Stimulated activated CD8-positive, alpha-beta memory T cell treated with anti-CD3 and anti-CD28 coated beads, Interleukin-4, amount 100 ng/mL, for 4 hours (primary cell): ENCODE measurements at places on chromosomes 12 and 14.

GRCh38 chr14:43503508-43503907, 1003.6 kb downstream of the FSCB start:
- DNase-seq: no peak

- no peak for DNase-seq
These were observed 117.3 kb upstream of the CAND1 start for GRCh38 chr12:67151886-67152285.

DNA sequence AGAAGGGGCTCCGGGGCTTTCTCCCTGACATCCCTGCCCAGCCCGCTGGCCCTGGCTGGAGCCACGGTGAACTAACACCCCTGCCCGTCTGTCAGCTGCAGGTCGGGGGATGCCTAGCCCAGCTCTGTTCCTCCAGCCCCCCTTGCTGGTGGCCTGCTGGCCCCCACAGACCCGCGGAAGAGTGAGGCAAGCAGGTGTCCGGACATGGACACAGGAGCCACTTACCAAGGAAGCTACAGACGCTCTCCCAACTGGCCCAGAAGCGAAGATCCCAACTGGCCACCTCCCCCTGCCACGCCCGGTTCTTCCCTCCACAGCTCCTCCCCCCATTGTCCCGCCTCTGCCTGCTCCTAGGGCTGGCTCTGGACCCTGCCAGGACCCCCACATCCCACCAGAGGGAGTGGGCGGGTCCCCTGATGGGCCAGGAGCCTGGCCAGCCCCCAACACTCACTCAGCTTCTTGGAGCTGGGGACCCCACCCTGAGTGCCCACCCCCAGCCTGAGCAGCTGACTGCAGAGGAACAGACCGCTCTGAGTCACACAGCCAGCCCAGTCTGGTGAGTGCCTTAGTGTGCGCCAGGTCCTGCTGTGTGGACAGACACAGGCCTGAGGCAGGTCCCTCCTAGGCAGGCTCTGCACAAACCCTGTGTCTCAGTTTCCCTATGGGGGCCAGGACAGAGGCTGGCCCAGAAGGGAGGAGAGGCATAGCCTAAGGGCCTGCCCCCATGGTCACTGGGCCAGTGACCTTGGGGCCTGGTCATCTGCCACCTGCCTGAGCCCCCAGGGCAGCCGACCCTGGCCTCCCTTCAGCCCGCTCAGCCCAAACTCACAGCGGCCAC, 7.7 kb downstream of the AHNAK2 start:
- no peak for DNase-seq

- no peak for DNase-seq
These were observed 42.9 kb downstream of the DAD1 start for GRCh38 chr14:22545842-22546721.

DNA sequence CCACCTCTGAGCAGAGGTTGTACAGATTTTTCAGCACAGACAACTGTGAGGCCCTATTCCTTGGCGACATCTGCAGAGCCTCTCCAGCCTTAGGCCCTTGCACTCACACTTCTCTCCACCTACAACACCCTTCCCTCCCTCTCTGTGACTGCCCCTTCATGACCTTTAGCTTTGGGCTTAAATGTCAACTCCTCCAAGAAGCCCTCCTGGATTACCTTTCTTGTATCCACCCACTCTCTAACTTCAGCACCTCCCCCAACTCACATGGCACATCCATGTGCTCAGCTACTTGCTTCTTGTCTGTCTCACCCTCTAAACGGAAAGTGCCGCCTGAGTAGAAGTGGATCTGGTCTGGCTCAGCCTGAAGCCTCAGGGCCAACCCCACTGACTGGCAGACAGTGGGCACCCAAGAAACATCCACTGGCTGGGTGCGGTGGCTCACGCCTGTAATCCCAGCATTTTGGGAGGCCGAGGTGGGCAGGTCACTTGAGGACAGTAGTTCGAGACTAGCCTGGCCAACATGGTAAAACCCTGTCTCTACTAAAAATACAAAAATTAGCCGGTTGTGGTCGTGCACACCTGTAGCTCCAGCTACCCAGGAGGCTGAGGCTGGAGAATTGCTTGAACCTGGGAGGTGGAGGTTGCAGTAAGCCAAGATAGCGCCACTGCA, 22.1 kb downstream of the TRPV4 start:
- DNase-seq: no peak

- no peak for DNase-seq
These were observed 739 bp upstream of the PAX9 start for GRCh38 chr14:36660736-36661505.

DNA sequence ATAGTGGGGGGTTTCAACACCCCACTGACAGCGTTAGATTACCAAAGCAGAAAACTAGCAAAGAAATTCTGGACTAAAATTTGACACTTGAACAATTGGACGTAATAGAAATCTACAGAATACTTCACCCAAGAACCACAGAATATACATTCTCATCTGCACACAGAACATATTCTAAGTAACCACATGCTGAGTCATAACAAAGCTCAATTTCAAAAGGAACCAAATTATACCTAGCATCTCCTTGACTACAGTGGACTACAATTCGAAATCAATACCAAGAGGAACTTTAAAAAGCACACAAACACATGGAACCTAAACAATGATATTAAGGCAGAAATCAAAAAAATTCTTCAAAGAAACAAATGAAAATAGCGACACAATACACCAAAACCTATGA, 871.6 kb upstream of the MDGA2 start:
- DNase-seq: no peak

- DNase-seq: no peak
These were observed 63.9 kb upstream of the KCNA5 start for GRCh38 chr12:4979737-4980136.

DNA sequence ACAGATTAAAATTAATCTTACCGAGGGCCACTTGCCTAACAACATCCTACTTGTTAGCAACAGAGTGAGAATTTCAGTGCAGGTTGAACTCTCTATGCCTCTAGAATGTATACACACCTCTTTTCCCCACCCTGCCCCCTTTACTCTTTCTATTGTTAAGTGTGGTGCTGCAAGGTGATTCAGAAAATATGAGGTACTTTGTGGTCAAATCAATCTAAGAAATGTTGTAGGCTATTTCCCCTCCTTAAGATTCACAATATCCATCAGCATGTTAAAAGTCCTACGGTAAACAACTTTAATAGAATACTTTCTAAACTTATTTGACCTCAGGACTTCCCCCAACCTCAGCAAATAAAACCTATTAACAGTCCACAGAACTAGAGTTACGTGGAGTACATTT, 106.0 kb downstream of the LMNTD1 start:
- no peak for DNase-seq

- DNase-seq: peak; percentile 32
These were observed 18.5 kb downstream of the NCOR2 start for GRCh38 chr12:124548854-124549378.

- DNase-seq: no peak
These were observed 205.2 kb upstream of the EEA1 start for GRCh38 chr12:93134175-93134890.

GRCh38 chr12:5499566-5500330, 67.8 kb downstream of the NTF3 start:
- DNase-seq: no peak

DNA sequence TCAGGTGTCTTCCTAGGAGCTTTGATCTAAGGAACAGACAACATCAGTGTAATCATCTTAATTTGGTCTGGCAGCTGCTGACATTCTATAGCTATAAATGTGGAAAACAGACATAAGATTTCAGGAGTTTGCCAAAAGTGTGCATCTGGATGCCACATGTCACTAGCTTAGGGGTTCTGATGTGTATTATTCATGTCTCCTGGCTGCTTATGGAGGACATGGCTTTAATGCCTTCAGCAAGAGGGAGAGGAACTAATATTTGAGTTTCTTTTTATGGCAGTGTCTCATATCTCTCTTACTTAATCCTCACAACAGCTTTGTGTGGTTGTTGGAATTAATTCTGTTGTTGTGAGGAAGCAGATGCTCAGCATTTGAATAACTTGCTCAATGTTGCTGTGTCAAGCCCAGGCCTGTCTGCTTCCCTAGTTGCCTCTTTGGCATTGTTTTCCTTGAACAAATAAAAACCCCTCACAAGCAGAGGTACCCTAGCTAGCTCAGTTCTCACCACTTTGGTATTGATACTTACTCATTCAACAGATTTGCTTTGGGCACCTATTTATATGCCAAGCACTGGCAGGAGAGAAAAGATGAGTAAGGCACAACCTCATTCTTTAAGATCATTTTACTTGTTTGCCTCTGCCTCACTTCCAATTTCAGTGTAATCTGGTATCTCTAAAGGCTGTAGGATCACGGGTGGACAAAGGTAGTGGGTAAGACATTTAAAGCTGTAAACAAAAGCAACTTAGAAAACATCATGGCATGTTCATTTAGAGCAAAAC, 39.8 kb upstream of the EID3 start:
- no peak for DNase-seq

- DNase-seq: no peak
These were observed 64.8 kb upstream of the CMKLR1 start for GRCh38 chr12:108403952-108404351.

DNA sequence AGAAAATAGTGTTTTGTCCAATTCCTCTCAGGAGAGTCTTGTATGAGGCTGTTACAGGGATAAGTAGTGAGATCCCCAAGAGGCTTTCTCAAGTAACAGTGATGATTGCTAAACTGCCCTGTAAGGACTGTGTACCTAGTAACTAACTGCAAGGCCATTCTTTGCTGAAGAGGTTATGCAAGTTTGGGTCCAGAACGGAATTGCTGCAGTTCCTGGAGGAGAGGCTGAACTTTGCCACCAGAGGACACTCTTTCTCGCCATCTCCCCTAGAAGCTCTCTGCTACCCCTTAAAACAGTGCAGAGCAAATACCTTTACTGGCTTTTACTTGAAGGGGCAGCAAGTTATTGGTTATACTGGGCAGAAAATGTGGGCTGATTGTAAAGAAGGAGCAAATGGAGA, 180.0 kb downstream of the RBM19 start:
- no peak for DNase-seq

GRCh38 chr12:10247436-10248058, 34.9 kb downstream of the GABARAPL1 start:
- DNase-seq: no peak

GRCh38 chr14:104559804-104560585, 19.6 kb upstream of the C14orf180 start:
- no peak for DNase-seq

DNA sequence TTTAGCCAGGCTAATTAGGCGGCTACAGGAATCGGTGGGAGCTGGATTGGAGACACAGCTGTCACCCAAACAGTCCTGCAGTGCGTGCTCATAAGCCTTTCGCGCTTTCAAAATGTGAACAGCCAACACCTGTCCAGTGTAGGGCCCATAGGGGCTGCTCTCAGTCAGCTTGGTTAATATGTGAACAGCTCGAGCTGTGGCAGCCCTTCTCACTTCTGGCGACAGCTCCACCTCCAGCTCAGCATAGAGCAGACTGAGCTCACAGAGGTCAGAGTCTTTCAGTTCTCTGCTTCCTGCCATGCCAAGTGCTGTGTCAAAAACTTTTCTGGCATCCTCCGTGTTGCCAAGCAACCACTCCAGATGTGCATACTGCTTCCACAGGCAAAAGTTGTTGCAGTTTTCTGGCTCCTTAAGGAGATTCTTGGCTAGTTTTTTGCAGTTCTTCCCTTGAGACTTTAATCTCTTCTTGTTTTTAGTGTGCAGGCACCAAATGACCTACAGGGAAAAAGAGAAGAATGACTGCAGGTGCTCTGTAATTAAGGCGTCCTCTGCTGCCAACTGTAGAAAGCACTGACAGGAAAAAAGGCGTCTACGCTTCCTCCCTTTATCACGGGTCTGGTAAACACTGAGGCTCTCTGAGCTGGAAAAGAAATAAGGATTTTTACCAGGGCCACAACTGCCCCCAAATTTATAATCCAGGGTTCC, 32.5 kb downstream of the PSMC1 start:
- no peak for DNase-seq

- DNase-seq: no peak
These were observed 36.1 kb upstream of the ANKRD9 start for GRCh38 chr14:102545461-102546265.

DNA sequence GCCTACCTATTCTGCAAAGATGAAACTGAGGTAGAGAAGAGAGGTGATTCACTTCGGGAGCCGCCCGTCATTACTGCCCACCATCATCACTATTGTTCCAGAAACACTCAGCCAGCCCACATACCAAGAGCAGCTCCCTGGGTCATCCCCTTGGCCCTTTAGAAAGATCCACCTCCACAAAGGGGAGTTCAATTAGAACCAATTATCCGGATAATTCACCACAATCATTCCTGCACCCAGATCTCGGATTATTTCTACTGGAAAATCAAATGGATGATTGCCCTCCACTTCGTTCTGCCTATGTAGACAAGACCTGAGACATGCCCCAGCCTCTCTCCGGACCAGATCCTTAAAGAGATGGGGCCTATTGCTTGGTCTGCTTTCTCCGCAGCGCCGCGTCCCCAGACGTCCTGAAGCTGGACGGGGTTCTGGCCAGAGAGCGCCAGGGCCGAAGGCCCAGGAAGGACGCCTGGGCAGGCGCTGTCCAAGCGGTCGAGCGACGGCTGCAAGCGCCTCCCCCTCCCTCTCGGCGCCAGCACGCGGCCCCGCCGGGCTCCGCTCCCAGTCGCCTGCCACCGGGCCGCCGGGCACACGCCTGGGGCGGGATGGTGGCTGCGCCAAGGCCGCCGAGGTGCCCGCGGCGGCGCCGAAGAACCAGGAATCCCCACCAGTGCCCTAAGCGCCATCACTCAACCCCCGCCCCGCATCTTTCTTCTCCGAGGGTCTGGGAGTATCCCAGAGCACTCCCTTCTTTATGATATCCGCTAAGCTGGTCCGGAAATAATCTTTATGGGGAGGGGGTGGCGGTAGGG, 1.3 kb upstream of the ASCL1 start:
- no peak for DNase-seq

DNA sequence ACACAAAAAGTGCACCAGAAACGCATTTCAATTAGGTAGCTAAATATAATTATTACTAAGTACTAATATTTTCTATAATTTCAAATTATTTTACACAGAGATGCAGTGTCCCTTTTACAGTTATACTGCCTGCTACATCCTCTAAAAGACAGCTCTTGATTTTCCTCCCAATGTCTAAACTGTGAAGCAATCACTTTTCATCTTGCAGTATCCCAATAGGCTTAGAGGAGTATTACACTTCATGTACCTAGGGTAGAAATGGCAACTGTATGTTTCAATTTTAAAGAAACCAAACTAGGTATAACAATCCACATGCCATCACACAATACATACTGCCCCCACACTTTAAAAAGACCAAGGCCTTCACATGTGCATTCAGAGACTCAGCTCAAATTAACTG, 7.3 kb downstream of the RSRC2 start:
- DNase-seq: no peak

DNA sequence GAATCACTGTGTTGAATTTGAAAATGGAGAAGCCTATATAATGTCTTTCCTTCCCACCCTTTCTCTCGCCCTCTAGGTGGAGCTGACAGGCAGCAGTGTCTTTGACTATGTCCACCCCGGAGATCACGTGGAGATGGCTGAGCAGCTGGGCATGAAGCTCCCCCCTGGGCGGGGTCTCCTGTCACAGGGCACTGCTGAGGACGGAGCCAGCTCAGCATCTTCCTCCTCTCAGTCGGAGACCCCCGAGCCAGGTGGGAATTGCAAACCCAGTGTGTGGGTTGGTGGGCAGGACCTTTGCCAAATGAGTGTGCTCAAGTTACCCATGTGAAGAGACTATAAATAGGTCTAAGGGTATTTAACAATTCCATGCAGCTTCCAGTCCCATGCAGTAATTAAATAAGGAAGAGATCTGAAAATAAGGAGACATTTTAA, 274.7 kb downstream of the EGLN3 start:
- DNase-seq: no peak
